ENCODE measurements at places on chromosomes 5 and 9.
A peak's percentile ranks its signal among the peaks of the same experiment; 100 is the strongest.

DNA sequence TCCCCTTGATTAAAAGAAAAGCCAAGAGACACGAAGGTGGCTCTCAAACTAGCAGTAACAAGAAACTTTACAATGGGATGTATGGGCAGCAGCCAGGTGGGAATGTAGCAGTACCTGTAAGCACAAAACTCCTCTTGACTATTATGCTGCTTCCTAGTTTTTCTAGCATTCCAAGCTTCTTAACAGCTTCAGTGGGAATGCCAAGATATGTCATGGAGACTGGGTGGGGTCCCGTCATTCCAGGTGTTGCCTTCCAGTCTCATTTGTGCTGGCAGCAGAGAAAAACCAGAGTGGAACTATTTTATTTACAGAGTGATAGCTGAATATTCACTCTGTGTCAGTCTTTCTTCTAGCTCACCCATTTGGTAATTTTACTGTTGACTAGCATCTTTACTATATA, 236.6 kb downstream of the ARL15 start:
- no peak for DNase-seq

DNA sequence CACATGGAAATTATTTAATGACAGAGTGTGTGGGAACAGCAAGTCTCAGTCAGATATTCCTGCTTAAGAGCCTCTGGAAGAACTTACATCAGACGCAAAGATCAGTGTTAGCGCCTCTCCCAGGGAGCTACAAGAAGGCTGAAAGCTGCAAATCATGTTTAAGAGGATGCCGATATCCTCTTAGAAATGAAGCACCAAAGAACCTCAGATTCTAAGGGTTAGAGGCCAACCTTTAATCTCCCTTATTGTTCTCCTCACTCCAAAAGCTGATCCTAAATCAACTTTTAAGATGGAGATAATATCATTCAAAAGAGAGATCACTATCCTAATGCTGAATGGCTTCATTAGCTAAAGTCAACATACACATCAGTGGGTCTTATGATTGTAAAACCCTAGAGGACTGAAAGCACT, 160.6 kb downstream of the NFIB start:
- peak; percentile 68 for DNase-seq

GRCh38 chr5:136629125-136629792, 263.9 kb upstream of the TRPC7 start:
- DNase-seq = no peak

GRCh38 chr5:84260939-84261338, 123.7 kb downstream of the EDIL3 start:
- DNase-seq = no peak

DNA sequence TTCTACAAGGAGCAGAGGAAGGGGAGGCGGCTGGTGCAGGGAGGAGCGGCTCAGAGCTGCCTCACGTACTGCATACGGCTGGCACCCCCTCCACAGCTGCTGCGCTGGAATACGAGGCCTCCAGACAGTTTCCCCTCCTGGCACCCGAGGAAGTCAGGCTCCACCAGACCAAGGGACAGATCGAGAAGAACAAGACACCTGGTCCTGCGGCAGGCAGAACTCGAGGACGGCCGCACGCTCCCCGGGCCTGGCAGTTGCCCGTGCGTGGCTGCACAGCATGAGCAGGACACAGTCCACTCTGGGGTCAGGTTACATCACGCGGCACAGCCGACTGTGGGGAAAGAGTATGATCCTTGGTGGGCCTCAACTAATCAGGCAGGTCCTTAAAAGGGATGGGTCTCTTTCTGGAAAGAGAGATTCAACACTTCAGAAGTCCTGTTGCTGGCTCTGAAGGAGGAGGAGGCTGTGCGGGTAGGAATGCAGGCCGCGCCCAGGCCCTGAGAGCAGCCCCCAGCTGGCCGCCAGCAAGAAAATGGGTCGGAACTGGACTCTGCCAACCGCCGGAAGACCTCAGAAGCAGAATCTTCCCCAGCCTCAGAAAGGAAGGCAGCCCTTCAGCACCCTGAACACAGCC, 11.6 kb downstream of the UBAC1 start:
- no peak for DNase-seq

DNA sequence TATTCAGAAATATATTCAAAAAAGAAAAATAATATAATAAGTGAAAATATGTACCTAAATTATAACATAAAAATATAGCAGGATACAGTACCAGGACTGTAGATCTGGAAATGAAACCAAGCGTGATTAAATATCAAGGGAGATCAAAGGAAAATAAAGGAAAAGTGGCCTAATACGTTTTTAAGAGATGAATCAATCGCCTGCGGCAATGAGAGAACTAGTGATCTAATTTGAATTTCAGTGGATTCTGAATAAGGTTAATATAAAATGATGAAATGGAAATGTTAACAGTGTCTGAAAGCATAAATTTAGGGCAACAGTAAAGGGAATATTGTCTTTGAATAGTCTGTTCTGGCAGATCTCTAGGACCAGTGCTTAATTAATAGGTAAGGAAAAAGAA, 1761.9 kb upstream of the ACO1 start:
- DNase-seq = no peak

GRCh38 chr9:119974026-119974425, 604.8 kb upstream of the BRINP1 start:
- no peak for DNase-seq

- DNase-seq = no peak
These were observed at the start of gene RAI14 for GRCh38 chr5:34656001-34656699. Gene RAI14 (plus strand): TSS chr5:34656328. CDS start chr5:34686920, 30,592 bp downstream.

- peak; percentile 13 for DNase-seq
These were observed 41.4 kb downstream of the PSIP1 start for GRCh38 chr9:15469406-15469805.

DNA sequence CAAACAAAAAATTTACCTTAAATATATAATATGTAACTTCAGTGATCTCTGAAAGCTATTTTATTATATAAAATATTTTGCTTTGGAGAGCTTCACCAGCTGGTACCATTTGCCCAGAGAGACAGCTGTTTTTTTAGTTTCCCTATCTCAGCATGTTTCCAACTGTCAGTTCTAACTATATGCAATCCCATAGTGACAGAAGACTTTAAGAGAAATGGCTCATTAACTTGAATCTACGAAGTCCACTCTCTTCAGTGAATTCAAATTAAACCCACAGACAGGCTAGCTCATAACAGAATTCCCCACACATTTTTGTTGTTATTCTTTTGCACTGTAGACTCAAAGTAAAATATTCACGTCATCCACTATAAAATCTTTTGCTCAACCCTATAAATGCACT, 251.8 kb upstream of the POU5F2 start:
- no peak for DNase-seq

- peak; percentile 73 for DNase-seq
These were observed 158.6 kb upstream of the SHB start for GRCh38 chr9:38227656-38228055.

GRCh38 chr5:137624786-137625349, 111.0 kb downstream of the KLHL3 start:
- no peak for DNase-seq

- DNase-seq = no peak
These were observed 54.8 kb downstream of the CAMK4 start for GRCh38 chr5:111278858-111279504.

DNA sequence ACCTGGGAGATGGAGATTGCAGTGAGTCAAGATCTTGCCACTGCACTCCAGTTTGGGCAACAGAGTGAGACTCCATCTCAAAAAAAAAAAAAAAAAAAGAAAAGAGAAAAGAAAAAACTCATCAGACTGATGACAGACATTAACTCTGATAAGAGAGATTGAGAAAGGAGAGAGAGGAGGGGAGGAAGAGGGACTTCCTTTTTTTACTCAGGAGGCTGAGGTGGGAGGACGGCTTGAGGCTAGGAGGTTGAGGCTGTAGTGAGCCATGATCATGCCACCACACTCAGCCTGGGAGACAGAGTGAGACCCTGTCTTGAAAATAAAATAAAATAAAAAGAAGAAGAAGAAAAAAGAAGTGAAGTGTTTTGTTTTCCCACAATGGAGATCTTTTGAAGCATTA, 9.7 kb upstream of the MSMP start:
- no peak for DNase-seq

GRCh38 chr9:127723444-127723843, 7.6 kb downstream of the TTC16 start:
- peak; percentile 55 for DNase-seq

DNA sequence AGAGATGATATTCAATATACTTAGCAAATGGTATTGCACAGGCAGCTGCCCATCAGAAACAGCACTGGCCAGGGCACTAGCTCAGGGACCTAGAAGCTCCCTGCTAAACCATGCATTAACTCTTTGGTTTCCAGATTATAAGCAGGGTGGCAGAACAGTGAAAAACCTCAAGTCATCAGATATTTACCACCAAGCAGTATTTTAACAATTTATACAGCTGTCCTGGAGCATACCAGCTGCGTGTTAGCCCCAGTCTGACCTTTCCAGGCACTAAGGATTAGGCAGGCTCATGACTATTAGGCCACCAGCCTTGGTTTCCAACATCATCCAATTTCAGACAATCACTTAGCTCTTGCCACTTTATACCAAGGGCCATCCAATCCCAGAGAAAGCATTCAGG, 326.5 kb downstream of the CAAP1 start:
- no peak for DNase-seq

DNA sequence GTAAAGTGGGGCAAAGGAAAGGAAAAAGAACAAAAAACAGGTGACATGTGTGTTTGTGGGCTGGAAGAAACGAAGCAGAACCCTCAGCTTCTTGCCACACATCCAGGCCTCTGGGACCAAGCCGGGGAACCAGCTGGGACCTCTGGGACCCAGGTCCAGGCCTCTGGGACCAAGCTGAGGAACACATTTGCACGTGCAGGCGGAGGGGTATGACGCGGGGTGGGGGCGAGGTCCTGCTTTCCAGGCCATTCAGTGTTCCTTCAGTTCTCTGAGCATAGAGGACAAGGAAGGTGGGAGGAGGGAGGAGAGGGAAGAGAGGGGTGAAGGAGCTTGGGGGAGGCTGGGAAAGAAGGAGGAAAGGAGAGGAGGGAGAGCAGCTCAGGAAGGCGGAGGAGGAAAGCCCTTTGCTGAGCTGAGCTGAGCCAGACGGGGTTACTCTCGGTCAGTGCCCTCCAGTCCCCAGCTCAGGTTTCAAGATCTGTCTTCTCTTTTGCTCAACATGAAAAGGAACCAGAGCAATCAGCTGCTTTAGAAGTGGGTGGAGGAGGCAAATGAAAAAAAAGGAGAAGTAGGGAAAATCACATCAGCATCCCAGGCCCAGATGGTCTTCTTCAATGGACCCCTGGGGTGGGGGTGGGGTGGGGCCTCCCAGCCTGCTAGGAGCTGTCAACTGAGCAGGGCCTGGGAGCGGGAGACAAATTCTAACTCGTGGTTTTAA, 59.1 kb downstream of the ABCA1 start:
- peak; percentile 72 for DNase-seq

DNA sequence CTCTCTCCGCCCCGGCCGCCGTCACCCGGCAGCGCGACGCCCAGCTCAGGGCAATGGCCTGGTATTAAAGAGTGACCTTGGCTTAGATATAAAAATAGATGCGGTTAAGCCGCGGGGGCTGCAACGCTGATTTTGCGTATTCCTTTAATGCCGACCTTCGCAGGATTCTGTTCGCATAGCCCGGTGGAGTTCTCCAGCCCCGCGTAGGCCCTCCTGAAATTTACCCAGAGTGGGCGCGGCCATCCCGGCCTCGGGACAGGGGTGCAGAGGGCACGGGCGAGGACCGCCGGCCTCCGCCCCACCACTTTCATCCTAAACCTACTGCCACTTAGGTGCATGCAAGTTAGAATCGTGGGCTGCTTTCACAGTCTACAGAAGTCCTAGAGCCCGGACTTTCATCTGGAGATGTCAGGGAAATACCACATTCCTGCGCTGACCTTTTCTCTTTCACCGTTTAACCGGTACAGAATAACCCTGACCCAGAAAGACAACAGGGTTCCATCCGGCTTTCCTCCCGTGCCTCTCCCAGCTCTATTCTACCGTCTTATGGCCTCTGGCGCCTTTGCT, 492 bp upstream of the FAM169A start:
- no peak for DNase-seq

GRCh38 chr9:126058011-126058531, 268.6 kb upstream of the MVB12B start:
- DNase-seq = peak; percentile 60

- no peak for DNase-seq
These were observed 620.7 kb upstream of the ARRDC3 start for GRCh38 chr5:92003806-92004205.

GRCh38 chr5:72112389-72112788, 5.1 kb downstream of the MAP1B start:
- DNase-seq = no peak

DNA sequence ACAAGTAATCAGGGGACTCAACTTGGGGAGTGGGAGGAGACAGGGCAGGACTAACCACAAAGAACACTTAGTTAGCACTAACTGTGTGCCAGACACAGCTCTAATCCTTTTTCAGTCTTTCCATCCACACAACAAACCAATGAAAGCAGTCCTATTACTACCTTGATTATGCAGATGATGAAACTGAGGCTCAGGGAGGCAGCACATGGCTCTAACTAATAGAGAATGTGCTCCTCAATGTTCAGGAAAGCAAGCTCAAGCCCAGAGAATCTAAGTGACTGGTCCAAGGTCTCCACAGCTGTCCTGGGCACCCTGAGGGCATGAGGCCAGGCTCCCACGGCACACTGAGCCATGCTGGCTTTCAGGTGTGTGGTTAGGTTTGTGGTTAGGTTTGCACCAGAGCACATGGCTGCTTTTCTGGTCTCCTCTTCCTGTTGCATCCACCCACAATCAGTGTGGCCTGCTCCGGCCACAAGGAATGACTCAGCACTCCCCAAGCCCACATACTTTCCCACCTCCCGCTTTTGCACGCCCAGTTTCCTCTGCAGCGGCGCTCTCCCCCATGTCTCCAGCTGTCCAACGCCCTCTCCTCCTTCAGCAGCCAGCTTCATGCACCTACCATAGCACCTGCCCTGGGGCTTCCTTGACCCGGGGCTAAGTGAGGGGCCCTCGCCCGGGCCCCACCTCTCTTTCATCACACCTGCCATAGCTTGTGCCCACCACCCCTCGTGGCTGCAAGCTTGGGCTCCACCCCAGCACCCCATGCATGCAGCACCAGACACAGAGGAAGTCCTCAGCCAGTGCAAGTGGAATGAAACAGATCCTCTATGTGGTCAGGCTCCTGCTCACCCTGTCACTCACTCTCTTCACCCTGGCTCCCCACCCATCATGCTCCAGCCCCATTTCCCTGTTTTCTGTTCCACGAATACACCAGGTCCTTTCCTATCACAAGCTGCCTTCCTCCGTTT, 133.1 kb downstream of the GABBR2 start:
- DNase-seq = no peak

- no peak for DNase-seq
These were observed 621 bp downstream of the AK6 start for GRCh38 chr5:69368458-69369339.
